Tibial nerve (tissue), 4 donors: ENCODE measurements at places on chromosomes 2 and 18.

- DNase-seq, result no peak
Measured at GRCh38 chr18:50806208-50806616, 13.6 kb downstream of the MRO start.

- no peak for DNase-seq
Measured at GRCh38 chr2:208118918-208119317, 5.4 kb downstream of the CRYGD start.

DNA sequence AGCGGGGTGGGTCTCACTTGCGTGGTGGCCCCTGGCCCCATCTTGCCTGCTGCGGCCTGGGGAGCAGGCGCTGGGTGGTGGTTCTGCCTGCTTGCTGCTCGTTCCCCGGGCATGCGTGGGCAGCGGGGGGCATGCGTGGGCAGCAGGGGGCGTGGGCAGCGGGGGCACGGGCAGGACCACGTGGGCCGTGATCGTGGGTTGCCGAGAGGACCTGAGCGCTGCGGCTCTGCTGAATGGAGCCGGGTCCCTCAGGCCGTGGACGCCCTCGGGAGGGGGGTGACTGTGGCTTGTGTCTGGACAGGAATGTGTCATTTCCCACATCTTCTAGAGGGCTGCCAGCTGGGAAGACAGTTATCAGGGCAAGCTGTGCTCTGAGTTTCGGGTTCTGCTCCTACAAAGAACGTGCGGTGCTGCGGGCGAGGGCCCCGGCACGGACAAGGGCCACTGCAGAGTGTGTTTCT, 8.3 kb upstream of the GAL3ST2 start:
- no peak for DNase-seq

GRCh38 chr18:67199993-67200617, 316.4 kb downstream of the DSEL start:
- DNase-seq, result no peak

DNA sequence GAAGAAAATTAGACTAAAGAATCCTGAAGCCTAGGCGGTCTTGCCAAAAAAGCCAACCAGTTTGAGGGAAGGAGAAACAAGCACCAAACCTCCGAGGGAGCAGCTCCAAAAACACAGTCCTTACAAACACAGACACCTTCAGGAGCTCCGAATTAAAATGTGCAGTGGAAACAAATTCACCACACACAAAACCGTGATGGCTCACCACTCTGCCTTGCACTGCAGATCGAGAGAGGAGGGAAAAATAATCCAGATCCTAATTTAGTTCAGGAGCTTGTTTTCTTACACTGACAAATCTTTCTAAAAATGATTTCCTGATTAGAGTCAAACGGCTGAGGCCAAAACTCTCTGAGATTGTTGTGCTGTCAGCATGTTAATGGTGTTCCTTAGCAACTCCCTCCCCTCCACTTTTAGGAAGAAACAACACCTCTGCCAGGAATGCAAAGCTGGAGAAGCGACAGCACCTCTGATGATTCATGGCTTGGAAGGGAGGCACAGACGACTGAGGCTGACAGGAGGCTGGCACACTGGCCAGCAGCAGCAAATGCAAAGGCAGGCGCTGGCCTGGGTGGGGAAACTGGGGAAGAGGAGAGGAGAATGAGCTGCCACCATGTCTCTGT, 249.4 kb upstream of the KLHL29 start:
- DNase-seq, result no peak

GRCh38 chr2:173803449-173803848, 161.7 kb downstream of the SP3 start:
- no peak for DNase-seq

DNA sequence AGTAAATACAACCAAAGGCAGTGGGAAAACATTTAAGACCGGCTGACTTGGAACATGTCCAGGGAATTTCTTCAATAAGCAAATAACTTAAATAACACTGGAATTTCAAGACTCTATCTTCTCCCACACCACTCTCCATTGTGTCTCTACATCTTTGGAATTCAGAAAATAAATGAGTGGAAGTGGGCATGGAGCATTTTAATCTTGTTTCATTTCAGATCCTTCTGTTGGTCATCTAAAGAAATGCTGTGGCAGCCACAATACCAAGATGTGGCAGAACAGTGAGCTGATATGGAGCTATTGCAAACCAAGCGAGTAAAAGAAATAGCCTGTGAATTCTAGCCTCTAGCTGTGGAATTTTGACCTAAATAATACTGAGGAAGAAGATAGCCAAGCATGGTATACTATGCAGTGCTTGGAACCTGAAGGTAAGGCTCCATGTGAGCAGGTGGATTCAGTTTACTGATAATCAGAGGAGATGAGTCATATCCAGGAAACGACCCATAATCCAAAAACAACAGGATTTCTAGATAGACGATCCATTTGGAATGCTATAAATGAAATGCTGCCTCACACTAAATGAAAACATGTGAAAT, 157.1 kb upstream of the SCN7A start:
- no peak for DNase-seq

DNA sequence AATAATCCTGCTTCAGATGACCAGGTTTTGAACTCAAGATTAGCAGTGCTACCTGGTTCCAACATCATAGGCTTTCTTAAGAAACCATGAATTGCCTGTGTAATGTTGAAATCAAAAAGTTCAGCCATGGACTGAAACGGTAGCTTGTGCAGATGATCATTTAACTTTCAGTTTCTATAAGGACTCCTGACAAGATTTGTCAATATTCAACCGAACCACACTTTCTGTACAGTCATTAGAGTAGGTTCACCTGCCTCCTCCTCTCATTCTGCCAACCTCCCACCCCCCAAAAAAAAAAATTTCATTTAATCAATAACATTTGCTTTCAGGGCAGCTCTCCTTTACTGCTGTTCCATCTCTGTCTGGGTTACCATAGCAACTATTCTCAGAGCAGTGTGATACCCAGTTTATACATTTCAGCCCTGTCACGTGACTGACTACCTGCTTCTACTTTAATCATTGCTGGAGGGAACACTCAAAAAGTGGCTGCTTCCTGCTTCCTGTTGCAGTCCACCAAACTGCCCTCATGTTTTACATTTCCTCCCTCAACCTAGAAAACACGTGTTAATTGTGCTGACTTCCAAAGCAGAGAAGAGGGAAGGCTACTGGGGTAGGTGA, 275.5 kb downstream of the SS18 start:
- DNase-seq, result no peak

GRCh38 chr18:31546476-31546875, 45.2 kb upstream of the TTR start:
- no peak for DNase-seq

GRCh38 chr2:39156107-39156506, 35.3 kb upstream of the SOS1 start:
- no peak for DNase-seq

- DNase-seq, result no peak
Measured at GRCh38 chr2:3433776-3434400, 54.4 kb downstream of the TRAPPC12 start.

- no peak for DNase-seq
Measured at GRCh38 chr2:190912726-190913125, 32.1 kb downstream of the GLS start.

DNA sequence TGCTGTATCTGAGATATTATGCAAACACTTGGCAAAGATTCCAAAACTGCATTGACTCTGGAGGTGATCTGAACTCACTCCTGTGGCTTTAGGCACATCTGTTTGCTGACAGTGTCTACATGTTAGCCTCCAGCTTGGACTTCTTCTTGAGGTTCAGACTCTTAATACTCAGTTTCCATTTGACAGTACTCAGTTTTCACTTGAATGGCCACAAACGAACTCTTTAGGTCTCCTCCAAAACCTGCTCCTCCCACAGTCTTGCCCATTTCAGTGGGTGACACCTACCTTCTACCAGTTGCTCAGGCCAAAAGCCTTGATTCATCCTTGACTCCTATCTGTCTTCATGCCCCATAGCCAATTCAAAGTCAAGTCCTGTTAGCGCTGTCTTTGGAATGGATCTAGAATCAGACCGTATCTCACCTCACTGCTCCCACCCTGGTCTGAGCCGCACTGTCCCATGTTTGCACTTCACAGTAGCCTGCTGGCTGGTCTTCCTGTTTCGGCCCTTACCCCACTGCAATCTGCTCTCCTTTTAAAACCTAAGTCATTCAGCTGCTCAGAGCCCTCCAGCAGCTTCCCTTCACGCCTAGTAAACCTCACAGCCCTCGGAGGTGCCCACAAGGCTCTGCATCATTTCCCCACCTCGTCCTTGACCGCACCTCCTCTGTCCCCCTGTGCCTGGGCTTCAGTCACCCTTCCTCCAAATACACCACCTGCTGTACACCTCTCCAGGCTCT, 10.5 kb downstream of the ATG16L1 start:
- DNase-seq, result no peak

DNA sequence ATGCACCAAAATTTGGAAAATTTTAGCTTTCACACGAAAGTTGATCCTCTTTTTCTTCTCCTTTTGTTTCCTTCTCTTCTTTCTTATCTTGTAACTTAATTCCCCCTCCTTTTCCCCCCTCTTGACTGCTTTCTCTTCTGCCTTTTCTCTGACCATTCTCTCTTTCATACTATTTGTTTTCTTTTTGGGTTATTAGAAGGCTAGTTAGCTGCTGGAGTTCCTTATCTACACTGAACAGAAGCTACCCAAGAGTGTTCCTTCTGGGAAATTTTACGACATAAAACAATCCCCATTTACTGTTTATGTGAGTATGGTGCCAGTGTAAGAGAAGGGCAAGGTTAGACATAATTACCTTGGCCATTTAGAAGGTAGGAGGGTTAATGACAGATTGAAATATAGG, 218.4 kb upstream of the DTNA start:
- no peak for DNase-seq

- DNase-seq, result no peak
Measured at GRCh38 chr2:42125841-42126594, 43.1 kb upstream of the EML4 start.

DNA sequence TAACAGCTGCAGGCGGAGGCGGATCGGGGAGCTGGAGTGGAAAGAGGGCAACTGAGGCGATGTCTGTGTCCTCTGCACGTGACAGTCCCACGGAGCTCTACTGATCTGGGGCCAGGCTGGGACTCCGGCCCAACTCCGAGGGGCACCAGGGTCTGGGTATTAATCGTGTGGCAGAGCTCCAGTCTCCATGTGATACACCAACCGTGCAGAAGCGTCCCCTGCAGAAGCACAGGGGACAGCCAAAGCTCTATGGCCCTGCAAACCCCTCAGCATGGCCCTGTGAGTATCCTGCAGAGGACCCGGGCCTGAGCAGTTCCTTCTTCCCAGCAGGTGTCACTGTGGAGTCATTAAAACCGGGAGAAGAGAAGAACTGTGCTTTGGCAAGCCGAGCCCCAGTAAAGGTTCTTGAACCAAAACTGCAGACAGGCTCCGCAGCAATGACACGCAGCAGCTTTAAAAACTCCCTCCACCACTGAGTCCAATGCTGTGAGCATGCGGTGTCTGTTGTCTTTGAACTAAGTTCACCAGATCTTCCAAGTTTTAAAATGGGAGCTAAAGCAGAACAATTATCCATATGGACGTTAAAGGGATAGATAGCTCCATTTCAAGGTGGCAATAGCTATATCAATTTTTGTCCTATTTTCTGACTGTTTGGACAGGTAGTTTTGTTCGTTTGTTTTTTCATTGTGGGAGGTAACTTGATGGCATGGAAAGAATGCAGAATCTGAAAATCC, 79.4 kb downstream of the TMEM182 start:
- DNase-seq, result no peak

GRCh38 chr2:238900511-238900910, 52.6 kb downstream of the TWIST2 start:
- no peak for DNase-seq

DNA sequence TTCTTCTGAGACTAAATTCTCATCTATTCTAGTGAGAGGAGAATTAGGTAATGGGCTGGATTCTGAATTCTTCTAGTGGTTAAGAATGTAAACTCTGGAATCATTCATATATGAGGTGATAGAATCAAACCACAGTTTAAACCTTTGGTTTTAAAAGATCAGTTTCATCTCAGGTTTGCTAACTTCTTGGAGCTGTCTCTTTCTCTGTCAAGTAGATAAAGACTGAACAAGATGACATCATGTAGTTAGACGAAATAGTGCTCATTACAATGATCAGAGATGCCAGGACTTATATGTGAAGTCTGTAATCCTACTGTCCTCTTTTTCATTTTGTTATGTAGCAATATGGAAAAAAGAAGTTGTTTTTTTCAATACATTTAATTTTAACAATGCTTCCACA, 4.9 kb downstream of the CEBPZOS start:
- no peak for DNase-seq

GRCh38 chr18:55907453-55908175, 319.6 kb upstream of the TCF4 start:
- no peak for DNase-seq

DNA sequence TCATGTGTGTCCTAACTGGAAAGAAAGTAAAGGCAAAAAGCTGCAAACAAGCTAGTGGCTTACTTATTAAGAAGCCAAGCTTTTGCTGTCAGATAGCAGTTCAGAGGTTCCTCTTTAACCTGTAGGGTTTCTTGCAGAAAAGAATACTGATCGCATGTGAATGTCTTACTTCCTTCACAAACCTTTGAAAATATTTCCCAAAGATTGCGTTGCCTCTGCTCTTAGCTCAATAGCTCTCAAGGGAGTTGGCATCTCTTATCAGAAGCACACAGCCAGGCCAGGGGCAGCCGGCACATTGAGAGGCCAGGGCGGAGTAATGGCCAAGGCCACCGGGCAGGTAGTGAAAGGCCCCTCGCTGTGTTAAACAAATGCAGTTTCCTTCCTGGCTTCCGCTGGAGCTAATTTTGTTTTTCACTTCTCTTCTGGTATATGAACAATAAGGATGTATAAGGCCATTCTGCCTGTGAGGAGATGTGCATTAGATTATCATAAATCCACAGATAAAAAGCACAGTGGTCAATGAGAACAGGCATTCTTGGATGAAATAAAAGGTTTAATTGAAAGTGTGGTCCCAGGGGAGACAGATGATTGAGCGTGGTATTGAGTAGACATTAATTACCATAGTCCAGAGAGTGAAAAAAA, 542.4 kb upstream of the NRP2 start:
- DNase-seq, result no peak

GRCh38 chr18:35096677-35097011, 55.4 kb downstream of the MAPRE2 start:
- no peak for DNase-seq

- DNase-seq, result no peak
Measured at GRCh38 chr2:128781166-128781565, 462.5 kb upstream of the HS6ST1 start.

GRCh38 chr2:164642268-164642667, 21.0 kb upstream of the GRB14 start:
- no peak for DNase-seq

DNA sequence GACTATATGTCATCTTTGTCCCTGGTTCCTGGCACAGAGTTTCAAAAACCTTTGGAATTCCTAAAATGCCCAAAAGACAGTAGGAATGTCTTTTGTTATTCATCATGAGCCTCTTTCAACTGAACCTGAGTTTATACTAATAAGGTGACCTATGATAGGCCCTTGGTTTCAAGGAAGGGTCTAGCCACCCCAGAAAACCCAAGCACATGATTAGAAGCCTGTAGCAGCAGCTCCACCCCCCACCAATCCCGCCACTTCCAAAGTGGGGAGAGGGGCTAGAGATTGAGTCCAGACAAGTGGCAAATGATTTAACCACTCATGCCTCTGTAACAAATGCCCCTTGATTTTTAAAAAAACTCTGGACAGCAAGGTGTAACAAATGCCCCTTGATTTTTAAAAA, 56.8 kb downstream of the ADD2 start:
- DNase-seq, result no peak
